ENCODE measurements at places on chromosomes 6 and 20.
A peak's percentile ranks its signal among the peaks of the same experiment; 100 is the strongest.

GRCh38 chr20:50328222-50328979 is 137.8 kb downstream of the CEBPB start:
- DNase-seq = no peak

DNA sequence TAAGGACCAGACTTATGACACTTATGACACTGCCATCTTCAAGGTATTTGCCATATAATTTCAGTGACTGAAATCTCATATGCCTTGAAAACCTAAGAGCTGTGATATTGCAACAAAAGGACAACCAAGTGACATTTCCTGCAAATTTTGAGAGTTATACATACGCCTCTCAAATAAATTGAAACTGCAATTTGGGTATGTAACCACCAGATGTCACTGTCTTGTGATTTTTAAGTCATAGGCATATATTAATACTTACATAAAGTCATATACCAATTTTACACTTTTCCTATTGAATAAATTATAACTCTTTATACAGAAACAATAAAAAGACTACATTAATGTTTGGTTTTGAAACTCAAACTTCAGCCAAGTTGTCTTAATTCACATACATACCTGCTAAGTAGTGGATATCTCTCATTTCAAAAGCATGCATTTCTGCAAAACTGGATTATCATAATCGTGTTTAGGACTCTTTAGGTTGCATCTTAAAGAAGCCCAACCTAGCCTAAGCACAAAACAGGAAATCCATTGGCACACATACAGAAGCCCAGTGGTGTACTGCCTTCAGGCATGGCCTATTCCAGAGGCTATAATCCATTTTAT is 180.2 kb downstream of the PACRG start:
- DNase-seq = no peak

- DNase-seq = no peak
Observed at GRCh38 chr6:150601439-150601838, 1.8 kb downstream of the PLEKHG1 start.

GRCh38 chr20:22686097-22686496 is 101.7 kb upstream of the FOXA2 start:
- DNase-seq = no peak

DNA sequence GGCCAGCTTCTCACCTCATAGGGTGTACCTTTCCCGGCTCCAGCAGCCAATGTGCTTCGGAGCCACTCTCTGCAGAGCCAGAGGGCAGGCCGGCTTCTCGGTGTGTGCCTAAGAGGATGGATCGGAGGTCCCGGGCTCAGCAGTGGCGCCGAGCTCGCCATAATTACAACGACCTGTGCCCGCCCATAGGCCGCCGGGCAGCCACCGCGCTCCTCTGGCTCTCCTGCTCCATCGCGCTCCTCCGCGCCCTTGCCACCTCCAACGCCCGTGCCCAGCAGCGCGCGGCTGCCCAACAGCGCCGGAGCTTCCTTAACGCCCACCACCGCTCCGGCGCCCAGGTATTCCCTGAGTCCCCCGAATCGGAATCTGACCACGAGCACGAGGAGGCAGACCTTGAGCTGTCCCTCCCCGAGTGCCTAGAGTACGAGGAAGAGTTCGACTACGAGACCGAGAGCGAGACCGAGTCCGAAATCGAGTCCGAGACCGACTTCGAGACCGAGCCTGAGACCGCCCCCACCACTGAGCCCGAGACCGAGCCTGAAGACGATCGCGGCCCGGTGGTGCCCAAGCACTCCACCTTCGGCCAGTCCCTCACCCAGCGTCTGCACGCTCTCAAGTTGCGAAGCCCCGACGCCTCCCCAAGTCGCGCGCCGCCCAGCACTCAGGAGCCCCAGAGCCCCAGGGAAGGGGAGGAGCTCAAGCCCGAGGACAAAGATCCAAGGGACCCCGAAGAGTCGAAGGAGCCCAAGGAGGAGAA is 10.5 kb downstream of the GNAS-AS1 start:
- no peak for DNase-seq

- DNase-seq = no peak
Observed at GRCh38 chr6:168714547-168715260, 273.7 kb downstream of the SMOC2 start.

DNA sequence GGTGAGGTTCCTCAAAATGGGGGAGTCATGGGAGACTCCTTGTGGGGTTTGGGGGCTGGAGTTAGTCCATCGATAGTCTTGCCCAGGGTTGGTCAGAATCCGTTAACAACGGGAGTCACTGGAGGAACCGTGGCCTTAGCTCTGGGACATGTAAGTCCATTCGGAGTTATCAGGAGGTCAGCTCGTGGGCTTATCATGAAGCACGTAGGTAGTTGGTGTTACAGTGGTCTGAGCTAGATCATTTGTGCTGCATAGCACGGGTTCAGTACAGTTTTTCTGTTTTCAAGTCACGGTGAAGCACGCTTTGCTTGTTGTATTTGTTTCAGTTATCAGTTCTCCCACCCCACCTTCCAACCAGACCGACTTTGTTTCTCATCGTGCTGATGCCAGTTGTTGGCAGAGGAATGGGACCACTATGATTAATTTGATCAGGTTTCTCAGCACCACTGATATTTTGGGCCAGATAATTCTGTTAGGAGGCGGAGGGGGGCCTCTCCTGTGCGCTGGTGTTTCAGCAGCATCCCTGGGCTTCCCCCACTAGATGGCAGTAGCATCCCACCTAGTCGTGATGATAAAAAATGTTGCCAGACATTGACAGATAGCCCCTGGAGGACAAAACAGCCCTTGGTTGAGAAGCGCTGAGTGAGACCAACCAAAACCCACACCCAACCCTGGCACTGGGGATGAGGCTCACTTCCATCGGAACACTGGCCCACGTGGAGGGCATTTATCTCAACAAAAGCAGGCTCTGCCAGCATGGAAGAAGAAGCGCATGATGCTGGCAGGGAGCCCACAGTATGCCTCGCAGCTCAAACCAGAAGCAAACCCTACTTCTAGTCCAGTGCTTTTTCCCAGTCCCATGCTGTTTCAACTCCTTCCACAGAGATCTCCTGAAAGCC is 2.2 kb upstream of the APMAP start:
- peak; percentile 88 for DNase-seq

DNA sequence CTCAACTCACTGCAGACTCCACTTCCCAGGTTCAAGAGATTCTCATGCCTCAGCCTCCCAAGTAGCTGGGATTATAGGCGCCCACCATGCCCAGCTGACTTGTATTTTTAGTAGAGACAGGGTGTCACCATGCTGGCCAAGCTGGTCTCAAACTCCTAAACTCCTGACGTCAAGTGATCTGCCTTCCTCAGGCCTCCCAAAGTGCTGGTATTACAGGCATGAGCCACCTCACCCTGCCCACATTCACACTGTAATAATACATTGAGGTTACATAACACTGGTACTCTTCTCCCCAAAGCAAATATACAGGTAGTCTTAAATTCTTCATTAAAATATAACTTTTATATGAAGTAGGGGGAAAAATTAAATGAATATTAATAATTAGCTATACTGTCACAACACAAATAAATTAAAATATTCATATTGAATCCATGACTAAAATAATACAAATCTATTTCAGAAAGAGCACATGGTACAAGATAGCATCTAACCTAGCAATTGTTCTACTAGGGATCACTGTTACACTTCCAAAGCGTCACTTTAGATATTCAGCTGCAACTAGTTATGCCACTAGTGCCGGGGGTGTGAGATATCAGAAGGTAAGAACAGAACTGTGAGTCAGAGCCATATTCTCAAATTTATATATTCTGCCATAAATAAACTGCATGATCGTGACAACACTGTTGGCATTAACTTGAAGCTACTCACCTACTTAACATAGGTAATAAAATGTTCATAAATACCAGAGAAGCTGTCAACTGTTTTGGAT is 169.1 kb upstream of the SHLD1 start:
- DNase-seq = no peak

DNA sequence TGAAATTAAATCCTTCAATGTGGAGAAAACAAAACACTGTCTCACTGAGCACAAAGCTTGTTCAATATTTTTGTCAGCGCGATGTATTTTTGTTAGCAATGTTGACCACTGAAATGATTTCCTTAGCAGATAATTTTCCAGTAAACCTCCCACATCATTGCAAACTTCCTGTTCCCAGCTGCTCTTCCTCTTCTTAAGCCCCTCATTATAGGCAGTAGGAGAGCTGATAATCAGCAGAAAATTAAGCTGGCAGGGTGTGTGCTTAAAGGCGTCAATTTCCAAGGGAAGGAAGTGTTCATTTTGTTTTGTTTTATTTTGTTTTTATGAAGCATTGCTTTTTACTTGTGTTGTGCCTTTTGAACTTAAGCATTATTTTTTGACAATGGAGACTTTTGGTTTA is 29.1 kb upstream of the TMEM14A start:
- no peak for DNase-seq

DNA sequence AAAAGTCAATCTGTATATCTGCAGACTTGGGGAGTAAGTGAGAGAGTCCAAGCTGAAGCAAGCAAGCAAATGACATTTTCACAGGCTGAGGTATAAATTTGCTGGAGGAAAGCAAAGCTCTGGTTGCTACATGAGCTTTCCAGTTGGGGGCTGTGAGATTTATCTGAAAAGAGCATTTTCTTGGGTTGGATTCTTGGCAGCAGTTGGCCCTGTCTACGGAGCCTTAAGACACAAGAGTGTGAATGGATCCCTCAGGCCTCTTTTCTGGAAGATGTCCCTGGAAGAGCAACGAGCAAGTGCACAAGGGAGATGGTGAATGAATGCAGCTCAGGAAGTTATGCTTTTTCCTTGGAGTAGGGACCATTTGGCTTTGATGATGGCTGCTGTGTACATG is 30.8 kb downstream of the ISM1 start:
- no peak for DNase-seq

GRCh38 chr6:92364948-92365541 is 1054.3 kb downstream of the EPHA7 start:
- no peak for DNase-seq

- no peak for DNase-seq
Observed at GRCh38 chr6:156976216-156977127, 199.3 kb downstream of the ARID1B start.

DNA sequence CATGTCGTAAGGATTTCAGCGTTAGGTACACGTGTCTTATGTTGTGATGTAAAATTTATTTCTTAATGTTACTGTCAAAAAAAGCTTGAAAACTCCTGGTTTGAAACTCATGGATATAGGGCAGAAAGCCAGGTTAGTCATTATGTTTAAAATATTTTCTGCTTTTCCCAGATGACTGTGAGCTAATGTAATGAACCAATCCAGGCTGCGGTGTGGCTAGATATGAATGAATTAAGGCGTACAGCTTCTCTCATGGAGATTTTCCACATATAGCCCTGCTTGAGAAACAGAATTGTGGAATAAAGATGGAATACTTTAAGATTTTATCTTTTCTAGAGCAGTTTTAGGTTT is 80.3 kb upstream of the STMND1 start:
- DNase-seq = no peak

GRCh38 chr6:85405853-85406198 is 44.1 kb upstream of the NT5E start:
- no peak for DNase-seq

GRCh38 chr6:5341845-5342244 is 80.5 kb downstream of the FARS2 start:
- DNase-seq = no peak

DNA sequence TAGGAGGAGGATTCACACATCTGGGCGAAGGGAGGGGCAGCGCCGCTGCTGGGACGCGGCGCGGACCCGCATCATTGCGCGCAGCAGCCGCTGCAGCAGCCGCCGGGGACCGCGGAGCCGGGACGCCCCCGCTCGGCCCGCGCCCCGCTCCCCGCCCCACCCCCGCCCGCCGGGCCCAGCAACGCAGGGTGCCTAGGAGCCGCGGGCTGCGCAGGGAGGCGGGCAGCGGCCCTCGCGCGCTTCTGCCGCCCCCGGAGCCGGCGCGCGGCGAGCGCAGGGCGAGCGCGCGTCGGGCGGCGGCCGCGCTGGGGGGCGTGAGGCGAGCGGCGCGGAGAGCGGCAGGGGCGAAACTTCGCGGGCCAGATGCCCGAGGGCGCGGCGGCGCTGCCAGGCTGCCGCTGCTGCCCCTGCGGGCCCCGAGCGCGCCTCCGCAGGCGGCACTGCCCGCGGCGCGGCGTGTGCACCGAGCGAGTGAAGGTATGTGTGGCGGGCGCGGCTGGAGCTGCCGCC is at the start of gene NKAIN2:
TSS of gene NKAIN2 (plus strand) at position 362 of the 510 bp plus-strand sequence.
- no peak for DNase-seq

DNA sequence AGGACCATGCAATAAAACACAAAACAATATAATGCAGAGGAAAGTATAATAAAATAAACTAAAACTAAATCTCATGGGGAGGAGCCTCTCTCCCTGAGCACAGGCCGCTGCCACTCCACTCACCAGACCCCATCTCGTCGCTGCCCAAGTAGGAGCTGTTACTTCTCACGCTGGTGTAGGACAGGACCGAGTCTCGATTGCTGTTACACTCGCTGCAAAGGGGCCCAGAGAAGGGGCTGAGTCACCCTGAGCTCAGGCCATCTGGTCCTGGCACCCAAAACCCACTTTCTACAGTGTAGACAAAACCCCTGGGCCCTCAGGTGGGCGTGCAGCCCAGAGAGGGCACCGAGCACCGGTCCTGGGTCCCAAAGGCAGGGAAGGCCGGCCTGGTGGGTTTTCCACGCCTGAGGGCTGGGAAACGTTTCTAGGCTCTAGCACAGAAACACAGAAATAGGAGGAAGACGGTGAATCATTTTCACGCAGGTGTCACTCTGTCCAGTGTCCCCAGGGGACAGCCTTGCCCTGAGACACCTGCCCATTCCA is 183.4 kb downstream of the PREX1 start:
- no peak for DNase-seq

DNA sequence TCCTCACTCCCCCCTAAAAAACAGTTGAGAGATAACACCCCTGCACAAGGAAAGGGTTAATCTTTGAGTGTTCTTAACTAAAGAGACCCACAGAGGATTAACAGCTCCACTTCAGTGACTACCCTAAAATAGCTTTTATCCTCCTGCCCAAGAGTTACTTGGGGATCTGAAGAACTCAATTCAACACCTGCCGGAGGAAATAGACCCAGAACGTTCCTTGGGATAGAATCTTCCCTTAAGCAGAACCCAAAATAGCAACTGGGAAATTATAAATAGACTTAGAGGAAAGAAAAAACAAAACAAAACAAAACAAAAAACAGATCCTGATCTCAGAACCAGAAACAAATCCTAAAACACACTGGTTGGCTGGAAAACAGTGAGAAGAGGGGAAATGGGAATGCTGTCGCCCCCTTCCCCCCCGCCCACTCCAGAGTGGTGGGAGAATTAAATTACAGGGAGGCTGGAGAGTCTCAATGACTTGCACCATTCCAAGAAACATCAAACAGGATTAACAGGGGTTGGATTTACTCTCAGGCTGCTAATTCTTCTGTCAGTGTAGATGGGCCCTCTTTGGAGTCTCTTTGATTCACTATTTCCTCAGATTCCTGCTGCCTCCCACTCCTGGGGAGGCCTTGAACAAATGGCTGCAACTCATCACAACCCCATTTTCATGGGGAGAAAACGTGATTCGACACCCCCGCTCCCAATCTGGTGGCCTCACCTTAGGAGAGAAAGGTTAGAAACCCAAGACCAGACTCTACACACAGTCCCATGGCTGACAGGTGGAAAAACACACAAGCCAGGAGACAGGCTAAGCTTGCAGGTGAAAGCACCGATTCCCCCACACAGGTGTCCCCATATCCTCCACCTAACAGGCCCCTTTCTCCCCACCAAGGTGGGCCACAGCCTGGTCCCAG is 1.4 kb downstream of the PLAGL2 start:
- no peak for DNase-seq

- DNase-seq = no peak
Observed at GRCh38 chr6:47701363-47701762, 3.0 kb downstream of the ADGRF4 start.
